ENCODE measurements at places on chromosomes 5 and 9.

DNA sequence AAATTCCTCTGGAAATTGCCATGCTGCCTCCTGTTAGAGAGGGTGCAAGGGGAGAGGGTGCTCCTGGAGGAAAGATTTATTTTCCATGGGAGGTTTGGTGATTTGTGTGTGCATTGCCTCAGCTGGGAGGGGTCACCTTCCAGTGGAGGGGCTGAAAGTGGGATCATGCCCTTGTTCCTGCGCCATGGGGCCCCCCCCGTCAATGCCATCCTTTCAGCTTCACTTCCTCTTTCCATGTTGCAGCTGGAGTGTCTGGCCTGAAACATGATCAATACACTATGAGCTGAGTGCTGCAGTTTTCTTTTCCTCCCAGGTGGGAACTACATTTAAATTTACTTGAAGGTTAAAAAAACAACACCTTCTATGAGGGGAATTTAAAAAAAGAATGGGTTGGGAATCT is 176.8 kb downstream of the MELK start:
- no peak for DNase-seq

DNA sequence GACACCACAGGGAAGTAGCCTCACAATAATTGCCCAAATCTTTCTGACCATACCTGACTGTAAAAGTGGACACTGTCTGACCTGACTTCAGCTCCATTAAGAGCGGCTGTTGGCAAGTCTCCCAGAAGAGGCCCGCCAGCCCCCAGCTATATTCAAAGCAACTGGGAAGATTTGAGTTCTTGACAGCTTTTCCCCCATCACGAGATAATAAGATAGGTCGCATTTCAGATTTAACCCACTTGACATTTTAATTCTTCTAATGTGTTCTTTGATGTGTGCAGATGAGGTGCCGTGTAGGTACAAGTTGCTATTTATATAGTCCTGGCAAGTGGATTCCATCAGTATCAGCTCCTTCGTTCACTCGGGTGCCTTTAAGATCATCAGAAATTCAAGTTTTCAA is 345.7 kb downstream of the DRD1 start:
- no peak for DNase-seq

GRCh38 chr5:80246995-80247729 is 8.7 kb downstream of the SERINC5 start:
- DNase-seq = peak; percentile 94

DNA sequence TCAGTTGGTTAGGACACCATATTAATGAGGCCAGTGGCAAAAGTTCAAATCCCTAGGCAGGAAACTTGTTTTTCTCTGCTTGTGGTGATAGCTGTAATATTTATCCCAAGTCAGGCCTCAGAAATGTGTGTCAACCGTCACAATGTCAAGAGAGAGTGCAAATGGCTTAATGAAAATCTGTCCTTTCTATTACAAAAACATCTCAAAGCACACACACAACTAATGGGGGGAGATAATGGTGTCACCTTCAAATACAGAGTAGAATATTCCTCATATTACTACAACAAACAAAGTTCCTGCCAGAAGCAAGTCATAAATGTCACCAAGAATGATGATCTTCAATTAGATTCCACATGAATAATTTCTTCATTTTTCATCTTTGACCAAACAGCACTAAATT is 127.2 kb upstream of the MARCHF11 start:
- no peak for DNase-seq

DNA sequence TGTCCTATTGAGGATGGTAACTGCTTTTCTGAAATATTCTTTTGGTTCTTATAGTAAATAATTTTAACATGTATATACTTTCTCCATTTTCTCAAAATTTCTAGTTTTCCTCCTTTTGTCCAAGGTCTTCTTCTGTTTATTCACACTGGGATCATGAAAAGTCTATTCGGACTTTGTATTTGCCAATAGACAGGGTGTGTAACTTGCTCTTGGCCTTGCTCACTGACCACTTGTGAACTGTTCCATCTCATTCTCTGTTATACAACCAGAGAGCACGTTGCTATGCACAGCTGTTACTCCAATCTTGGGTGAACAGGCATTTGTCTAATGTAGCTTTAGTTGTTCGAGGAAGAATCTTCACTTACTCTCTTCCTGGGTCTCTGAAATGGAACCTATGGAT is 388.9 kb downstream of the SH3GL2 start:
- DNase-seq = no peak

- no peak for DNase-seq
Measured at GRCh38 chr5:153777681-153778581, 260.8 kb downstream of the FAM114A2 start.

- no peak for DNase-seq
Measured at GRCh38 chr5:17400724-17401469, 97.1 kb upstream of the TAF11L2 start.

DNA sequence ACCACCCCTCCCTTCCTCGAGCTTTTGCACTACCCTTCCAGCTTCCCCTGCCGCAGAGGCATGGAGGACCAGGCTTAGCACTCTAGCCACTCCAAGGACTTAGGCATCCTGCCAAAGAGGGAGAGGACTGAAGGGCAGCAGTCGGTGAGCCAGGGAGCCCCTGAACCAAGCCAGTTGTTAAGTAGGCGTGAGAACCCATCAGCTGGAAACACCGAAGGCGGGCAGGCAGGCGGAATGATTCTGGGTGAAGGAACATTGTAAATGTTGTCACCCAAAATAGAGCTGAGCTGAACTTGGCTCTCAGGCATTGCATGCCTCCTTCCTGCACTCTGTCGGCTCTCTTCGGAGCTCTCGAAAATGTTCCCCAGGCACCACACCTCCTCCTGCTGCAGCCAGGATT is 42.8 kb downstream of the NRG2 start:
- DNase-seq = no peak

DNA sequence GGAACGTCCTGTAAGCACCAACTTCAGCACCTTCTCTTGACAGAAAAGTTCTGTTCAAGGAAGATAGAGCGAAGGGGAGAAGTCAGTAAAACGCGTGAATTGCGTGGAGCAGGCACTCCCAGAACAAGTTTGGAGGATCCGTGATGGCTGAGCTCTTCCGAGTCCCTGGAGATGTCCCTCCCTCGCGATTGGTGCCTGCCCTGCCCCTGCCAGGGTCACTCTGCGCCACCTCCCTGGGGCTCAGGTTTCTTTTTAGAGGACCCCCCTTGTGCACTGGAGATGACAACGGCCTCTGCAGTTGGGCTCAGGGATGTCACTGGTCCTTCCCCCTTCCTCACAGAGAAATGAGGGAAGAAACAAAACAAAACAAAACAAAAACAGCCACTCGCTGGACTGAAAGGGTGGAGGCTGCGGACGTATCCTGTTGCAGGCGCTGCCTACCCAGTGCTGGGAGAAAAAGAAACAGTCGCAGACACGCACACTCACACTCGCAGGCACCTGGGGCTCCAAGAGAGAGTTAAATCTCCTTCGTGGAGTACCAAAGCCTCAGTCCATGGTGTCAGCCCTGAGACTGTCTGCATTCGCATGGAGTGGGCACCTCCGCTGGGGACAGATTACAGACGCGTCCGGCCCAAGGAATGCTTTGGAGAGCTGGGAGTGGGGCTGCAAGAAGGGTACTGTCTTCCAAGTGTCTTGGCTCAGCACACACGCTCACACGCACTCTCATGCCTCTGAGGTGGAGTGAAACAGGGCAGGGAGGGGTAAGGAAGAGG is 512.7 kb downstream of the SLCO4C1 start:
- peak; percentile 25 for DNase-seq

GRCh38 chr9:123550012-123550411 is 194.0 kb downstream of the CRB2 start:
- no peak for DNase-seq

DNA sequence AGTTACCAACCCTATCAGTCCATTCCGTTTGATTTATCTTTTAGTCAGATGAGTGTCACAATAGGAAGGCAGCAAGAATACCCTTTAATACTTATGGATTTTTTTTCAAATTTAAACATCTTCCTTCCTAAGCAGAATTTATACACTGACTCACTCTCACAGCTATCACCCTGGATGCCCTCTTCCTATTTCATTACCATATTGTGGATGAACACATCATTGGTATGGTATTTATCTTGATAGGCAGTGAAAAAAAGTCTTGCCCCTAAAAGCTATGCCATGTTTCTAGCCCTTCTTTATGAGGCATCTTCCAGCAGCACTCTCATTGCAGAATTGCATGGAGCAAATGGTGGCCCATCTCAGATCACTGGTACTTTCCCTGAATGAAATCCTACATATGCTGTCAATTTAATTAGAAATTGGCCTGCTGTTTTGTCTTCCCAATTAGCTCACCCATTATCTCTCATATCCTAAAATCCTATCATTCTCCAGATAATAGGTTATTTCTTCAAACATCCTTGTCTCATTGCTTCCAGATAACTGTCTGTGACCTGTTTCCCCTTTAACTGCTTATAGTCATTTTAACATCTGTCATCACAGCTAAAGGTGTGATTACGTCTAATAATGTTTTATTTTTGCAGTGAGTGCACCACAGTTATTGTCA is 433.5 kb upstream of the POU5F2 start:
- peak; percentile 58 for DNase-seq

- DNase-seq = no peak
Measured at GRCh38 chr9:76101947-76102346, 211.5 kb downstream of the PCSK5 start.

GRCh38 chr5:149420545-149421371 is 41.7 kb upstream of the IL17B start:
- no peak for DNase-seq

DNA sequence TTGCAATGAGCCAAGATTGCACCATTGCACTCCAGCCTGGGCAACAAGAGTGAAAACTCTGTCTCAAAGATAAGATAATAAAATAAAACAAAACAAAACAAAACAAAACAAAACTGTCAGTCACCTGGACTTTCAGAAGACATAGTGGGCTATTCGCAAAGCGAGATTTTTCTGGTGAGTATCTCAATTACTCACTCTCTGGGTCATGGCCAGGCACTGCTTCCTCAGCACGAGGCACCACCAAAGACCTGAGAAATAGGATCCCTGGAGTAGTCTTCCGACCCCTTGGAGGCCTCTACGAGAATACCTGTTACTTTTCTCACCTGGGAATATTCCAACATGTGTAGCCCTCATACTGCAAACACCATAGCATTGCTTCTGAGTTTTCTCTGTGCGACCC is 201.7 kb upstream of the ZNF618 start:
- peak; percentile 46 for DNase-seq

GRCh38 chr9:106622164-106622487 is 240.8 kb upstream of the ZNF462 start:
- DNase-seq = peak; percentile 33

GRCh38 chr5:1865486-1865885 is 17.2 kb downstream of the IRX4 start:
- DNase-seq = no peak

DNA sequence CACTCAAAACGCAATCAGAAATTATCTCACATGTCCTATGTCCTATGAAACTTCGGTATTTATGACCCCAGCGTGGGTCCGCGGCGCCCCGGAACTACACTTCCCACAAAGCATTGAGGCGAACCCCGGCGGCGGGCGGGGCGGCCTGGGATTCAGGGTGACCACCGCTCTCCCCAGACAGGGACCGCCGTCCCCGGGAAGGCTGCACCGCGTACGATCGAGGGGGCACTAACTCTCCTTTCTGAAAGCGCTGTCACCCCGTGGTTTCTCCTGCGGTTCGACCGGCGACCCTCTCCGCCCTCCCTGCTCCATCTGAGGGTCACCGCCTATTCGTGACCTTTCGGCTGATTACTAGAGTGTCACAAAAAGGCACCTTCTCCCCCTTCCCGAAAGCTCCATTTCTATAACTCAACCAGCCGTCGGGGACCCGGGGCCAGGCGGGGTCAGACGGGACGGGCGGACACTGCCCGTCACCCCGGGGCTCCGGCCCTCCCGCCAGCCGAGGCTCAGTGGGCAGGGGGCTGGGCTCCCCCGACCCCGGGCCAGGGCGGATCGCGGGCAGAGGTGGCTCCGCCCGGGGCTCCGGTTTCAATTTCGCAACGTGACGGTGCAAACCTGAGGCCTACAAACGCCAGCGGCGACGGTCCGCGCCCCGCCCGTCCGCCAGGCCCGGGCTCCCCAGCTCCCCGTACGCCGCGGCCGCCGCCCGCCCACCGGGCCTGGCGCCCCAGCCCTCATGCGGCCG is 1.3 kb downstream of the ECPAS start:
- DNase-seq = peak; percentile 86

DNA sequence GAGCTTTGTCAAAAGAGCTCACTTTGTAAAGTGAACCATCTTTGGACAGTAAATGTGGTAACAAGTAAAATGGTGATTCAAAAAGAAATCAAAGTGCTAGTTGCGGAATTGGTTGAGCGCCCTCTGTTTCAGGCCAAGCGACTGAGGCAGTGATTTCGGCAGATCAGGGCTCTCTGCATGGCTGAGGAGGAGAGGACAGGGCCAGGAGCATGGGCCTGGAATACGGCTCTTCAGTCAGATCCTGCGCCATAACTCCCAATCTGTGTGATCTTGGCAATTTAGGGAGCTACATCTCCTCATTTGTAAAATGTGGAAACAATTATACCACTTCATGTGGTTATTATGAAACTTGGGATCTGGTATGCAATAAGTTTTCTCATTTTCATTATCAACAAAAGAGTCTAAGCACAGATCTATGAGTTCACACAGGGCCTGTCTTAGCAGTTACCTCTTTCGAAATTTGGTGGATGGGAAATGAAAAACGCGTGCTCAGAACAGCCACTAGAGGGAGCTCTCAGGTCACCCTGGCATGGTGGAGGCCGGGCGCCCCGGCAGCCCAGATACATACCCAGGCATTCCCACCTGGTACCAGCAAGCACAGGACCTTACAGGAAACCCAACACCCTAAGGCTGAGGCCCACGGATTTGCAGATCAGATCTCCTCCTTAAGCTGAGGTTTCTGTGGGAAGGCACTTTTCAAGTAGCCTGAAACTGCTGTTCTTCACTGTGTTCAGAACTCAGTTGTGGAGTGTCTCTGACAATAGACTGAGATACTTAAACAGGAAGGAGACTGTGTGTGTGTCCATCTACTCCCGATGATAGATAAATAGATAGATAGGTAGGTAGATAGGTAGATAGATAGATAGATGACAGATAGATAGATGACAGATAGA is 303.7 kb downstream of the RAB3C start:
- DNase-seq = peak; percentile 80

DNA sequence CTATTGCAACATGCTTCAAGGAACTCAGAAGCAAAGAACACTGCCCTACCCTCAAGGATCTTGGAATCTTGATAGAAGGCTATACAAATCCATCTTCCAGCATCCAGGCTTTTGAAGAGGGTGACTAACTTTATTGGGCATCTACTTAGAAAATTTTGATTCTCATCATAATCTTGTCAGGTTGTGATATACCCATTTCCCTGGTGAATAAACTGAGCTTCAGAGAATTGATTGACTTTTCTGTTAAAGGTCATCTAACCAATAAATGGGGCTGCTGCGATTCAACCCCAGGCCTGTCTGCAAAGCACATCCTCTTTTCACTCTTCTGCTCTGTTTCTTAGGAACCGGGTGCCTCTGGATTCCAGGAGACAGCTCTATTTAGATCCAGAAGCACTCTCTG is 19.9 kb upstream of the INSYN2B start:
- DNase-seq = no peak

- peak; percentile 0 for DNase-seq
Measured at GRCh38 chr5:12570688-12571087, 666.4 kb upstream of the CTNND2 start.

GRCh38 chr5:72015103-72015548 is 92.1 kb upstream of the MAP1B start:
- DNase-seq = peak; percentile 88

All from astrocyte of the hippocampus (primary cell).